ENCODE measurements at places on chromosomes 1 and 21.

DNA sequence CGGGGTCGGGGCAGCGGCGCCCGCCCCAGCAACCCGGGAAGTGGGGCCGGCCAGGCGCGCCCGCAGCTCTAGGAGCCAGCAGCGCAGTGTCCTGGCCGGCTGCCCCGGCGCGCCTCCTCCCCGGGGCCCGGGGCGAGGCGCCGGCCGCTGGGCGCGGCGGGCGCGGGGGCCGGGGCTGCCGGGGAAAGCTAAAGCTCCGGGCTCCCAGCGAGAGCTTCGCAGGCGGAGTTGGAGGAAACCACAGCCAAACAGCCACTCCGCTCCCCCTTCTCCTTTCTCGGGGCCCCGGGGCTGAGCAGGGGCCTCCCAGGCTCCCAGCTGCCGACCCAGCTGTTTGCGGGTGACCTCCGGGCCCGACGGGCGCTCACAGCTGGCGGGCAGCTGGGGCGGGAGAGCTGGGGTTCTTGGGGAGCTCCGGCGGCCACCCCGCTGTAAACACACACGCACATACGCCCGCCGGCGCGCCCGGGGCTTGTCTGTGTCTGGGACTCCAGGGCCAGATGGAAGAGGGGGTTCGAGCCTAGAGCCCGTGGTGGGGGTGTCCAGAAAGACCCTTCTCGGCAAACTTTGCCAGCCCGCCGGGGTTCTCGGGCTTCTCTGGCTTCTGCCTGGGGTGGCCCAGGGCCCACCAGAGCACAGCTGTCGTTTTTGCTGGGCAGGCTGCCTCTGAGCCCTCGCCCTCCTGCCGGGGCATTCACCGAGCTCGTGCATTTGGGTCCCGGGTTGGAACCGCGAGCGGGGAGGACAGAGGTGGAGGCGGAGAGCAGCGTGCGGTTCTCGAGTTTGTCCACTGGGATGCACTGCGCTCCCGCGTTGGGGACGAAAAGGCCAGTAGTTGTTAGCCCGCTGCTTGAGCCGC is 1.5 kb downstream of the AJAP1 start:
- DNase-seq: peak; percentile 18

DNA sequence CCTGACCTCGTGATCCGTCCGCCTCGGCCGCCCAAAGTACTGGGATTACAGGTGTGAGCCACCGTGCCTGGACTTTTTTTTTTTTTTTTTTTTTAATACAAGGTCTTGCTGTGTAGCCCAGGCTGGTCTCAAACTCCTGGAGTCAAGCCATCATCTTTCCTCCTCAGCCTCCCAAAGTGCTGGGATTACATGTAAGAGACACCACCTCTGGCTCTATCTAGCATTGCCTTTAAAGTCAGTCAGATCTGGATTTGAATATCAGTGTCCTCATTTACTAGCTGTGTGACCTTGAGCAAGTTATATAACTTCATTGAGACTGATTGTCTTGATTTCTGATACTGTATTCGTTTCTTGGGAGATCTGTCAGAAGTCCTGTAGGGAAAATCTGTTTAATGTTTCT is 6.6 kb downstream of the MAP3K21 start:
- DNase-seq: no peak

- no peak for DNase-seq
These were observed 1530.9 kb upstream of the TPTE start for GRCh38 chr21:8990326-8991087.

- no peak for DNase-seq
These were observed 351.5 kb upstream of the ZP4 start for GRCh38 chr1:238242181-238242580.

DNA sequence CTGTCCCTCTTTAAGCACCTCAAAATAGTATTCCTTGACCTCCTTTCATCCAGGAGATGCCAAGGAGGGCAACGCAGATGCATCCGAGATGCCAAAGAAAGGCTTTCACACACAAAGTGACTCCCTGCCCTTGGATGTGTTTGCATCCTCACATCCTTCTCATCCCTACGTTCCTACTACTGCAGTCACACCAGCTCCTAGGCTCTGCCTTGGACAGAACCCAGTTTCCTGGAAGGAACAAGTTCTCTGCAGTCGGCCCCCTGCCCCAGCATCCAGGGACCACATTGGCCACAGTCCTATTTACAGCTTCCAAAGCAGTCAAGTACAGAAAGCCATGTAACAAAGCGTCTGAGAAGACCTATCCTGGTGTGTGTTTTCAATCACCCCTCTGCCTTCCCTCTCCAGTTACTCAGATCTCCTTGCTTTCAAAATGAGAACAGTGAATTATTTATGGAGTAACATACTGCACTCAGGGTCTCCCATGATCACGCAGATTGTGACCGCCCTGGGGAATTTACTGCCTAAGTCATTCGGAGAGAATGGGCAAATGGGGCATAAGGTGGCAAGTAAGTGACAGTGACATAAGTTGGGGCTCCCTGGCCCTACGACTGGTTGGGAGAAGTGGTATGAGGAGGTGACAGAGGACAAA is 21.8 kb upstream of the SRP9 start:
- DNase-seq: no peak

DNA sequence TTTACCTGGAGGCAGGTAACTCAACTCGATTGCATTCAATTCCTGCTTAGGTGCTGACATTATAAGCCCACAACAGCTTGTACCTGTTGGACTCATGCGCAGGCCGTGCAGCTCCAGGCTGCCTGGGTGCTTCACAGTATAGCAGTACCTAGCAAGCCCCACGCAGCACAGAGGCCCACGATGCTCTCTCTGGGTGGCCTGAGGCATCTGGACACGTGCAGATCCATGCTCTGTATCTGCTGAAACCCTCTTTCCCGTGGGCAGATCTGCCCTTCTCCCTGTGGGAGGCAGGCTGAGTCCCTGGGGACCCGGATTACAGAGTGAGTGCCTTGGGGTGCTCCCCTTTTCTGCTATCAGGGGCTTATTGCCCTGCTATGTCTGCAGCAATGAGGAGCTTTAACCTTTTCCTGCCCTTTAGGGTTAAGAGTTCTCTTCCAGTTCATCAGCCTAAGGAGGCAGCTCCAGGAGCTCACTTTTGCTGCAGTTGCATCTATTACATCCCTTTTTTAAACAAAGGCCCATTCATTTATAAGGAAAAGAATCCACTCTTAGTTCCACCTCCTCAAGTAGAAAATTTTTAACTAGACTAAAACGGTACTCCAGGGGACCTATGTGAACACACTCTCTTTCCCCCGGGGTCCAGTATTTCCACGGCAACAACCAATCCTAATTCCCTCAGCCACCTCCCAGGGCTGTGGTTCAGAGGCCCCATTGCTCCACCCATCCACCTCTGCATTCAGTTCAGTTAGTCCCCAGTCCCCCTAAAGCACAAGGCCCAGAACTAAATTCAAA is 19.3 kb downstream of the ITPKB start:
- no peak for DNase-seq

DNA sequence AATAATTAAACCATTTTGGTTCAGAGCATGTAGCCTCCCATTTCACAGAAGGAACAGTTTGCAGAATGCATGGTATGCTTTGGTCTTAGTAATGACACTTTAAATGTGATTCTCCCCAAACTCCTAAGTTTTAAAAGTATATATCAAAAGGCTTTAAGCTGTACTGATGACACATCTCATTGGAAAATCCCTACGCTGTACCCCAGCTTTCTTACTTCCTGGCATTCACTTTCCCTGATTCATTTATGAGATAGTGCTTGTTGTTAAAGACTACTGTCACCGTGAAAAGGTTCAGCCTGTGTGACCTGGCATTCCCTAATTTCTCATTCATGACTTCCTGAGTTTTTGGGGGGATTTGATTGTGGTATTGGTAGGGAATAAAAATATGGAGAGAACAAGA is 53.4 kb downstream of the MPZL1 start:
- DNase-seq: no peak

- no peak for DNase-seq
These were observed 44.9 kb upstream of the PCBP3 start for GRCh38 chr21:45598666-45599065.

- no peak for DNase-seq
These were observed 48.9 kb downstream of the SYF2 start for GRCh38 chr1:25183126-25183980.

Measured in GM12865 (cell line).